RWPE2 (cell line): ENCODE measurements at places on chromosomes 1 and 21.
A peak's percentile ranks its signal among the peaks of the same experiment; 100 is the strongest.

- DNase-seq = no peak
Measured at GRCh38 chr1:216332003-216332402, 91.2 kb downstream of the USH2A start.

DNA sequence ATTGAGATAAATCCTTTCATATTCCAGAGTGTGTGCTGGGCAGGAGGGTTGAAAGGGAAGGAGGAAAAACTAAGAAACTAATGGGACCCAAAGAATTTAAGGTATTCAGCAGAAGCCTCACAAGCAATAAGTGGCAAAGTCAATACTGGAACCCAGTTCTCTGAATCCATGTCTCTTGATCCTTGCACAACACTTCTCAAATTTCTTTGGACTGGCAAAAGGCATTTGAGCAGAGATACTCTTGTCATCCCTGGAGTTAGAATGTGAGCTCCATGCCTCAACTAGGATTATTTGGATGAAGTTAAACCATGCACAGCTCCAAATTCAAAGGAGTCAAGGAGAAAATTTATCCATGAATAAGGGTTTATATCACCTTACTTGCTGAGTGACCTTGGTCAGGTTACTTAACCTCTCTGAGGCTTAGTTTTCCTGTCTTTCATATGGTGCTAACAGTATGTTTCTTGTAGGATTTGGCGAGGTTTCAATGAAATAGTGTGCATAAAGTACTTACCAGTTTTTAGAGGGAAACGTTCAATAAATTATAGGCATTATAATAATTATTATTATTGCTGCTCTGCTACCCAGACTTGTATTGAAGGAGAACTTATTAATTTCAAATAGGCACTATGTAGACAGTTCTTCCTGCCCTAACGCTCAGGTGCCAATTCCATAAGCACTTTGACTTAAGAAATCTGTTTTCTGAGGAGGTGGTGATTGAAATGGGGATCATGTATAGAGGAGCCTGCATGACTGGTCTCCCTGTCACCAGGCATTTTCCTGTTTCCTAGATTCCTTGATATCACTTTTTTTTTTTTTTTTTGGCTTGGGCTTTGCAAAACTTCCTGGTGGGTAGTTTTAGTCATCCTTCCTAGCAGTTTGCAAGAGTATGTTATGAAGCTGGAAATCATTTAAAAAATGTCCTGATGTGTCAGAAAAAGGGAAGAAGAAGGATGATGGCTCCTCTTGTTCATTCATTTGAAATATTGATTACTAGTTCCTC is 125.0 kb upstream of the JUN start:
- no peak for DNase-seq

GRCh38 chr1:17553975-17554700 is 14.6 kb downstream of the ARHGEF10L start:
- peak; percentile 89 for DNase-seq

DNA sequence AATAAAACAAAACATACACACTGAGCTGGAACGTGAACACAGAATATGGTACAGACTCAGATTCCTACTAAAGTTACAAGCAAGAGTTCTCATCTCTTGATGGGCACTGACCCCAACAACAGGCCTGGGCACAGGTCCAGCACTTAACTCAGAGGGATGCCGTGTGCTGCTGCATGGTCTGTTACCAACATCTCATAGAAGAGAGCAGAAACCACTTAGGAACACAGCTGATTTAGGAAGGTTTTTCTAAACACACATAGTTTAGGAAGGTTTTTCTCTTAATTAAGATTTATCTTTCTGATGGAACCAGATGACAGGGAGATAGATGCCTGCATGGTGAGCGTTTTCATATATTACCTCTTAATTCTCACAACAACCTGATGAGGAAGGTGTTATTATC is 1.5 kb downstream of the GCLM start:
- DNase-seq = no peak

DNA sequence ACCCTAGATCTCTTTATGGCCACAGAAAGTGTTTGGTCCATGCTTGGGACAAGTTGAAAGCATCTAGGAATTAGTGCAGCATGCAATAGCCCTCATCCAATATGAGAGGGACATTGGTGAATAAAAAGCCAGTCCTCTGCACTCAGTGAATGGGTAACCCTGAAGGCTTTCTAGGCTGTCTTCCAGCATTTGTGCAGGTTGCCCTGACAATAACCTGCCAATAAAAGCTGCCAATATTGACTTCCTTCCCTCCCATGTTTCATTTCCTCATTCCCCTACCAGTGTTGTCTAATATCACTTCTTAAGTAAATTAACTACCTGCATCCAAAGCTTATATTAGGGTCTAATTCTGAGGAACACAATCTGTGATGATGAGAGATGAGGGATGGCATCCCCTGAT is 563.6 kb upstream of the NEGR1 start:
- DNase-seq = no peak

GRCh38 chr1:45172005-45172404 is 34.4 kb downstream of the ZSWIM5 start:
- no peak for DNase-seq

GRCh38 chr1:234176000-234176399 is 197.3 kb upstream of the COA6 start:
- DNase-seq = no peak

DNA sequence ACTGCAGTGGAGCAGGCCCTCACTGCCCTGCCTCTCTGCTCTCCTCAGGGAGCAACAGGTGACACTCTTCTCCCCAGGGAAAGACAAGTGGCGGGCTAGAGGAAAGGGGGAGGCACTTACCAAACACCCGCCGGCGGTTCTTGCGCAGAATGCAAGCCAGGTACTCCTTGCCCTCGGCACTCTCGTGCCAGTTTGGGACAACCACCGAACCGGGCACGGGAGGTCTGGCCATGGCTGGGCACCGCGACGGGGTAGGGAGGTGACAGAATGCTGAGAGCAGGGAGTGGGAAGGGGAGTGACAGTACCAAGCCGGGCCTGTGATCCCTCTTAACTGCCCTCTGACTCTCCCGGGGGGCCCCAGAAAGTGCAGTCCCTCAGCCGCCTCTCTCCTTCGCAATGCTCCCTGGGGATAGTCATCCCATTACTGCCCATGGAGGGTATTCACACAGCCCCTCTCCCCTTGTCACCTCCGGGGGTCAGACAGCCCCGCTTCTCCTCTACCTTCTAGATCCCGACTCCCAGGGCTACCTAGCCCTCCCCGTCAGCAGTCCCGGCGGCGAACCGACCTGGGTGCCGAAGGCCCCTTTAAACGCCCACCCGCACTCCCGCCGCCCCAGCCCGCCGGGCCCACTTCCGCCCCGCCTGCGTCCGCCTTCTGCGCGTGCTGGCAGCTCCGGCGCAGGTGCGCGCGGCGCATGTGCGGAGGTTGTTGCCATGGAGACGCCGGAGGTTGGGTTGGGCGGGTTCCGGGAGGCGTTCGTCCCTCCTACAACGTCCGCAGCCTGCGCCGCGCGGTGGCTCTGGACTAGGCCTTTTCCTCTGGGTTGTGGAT is at the start of gene CPLANE2:
CPLANE2 (minus strand) TSS at position 673 of the 832 bp plus-strand sequence; CDS start at position 232, 441 bp downstream.
- peak; percentile 93 for DNase-seq

DNA sequence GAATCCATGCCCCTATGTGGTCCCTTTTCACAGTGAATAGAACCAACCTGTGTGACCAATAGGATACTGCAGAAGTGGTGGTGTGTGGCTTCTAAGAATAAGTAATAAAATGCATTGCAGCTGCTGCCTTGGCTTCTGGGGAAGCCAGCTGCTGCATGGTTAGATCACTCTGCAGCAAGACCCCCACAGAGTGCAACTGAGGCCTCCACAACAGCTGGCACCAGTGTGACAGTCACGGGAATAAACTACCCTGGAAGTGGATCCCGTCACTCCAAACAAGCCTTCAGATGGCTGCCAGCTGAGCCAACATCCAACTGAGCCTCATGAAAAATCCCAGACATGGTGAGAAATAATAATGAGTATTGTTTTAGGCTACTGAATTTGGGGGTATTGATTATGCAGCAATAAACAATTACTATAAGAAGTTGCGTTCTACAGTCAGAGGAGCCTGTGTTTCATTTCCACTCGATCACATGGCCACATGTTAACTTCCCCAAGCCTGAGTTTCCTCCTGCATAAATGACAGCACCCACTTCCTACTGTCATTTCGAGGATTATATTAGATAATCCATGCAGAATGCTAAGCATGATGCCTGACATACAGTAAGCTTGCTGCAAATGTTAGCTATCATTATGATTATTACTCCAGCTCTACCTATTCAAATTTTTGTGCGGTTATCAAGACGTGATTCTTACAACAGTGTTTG is 20.8 kb upstream of the COG2 start:
- DNase-seq = no peak

- no peak for DNase-seq
Measured at GRCh38 chr1:23325393-23325792, 18.7 kb downstream of the HNRNPR start.

DNA sequence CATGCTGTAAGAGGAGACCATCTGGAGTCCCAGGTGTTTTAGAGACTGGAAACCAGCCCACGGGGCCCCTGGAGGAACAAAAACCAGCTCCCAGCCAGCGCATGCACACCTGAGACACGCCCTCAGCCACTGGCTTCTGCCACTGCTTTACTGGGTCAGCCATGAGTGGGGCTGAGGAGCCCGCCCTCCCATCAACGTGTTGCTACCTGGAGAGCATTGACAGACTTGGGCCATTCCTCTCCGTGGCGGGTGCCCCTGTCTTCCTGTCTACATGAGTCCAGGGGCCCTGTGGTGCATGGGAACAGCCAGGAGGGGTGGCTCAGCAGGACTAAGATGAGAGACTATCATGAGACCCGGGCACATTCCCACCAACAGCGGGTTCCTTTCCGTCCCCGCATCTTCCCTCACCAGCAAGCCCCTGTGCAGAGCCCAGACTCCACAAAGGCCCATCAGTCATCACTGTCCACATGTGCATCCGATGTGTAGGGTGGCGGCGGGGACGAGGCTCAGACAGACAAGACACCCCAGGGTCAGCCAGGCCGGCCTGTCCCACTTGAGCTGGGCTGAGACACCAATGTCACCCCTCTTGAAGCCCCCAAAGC is 45.4 kb upstream of the POFUT2 start:
- DNase-seq = peak; percentile 60

DNA sequence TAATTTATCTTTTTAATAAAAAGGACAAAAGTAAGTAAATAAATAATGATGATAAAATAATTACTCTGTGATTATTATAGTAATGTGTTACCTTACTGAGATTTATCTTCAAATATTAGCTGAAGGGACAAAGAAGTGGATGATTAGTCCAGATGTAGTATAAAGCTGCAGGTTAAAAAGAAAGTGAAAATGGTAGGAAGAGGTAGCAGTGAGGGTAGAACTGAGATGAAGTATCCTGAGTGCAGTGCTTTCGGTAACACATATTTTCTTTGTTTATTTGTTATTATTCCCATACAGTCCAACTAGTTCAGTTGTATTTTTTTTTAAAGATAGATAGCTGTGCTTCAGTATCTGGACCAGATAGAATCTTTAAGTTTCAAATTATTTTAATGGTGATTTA is 1203.5 kb downstream of the NCAM2 start:
- DNase-seq = no peak

- DNase-seq = no peak
Measured at GRCh38 chr21:17819877-17820229, 697 bp upstream of the C21orf91 start.

GRCh38 chr21:35070436-35070835 is 21.3 kb upstream of the RUNX1 start:
- no peak for DNase-seq

GRCh38 chr1:2583331-2583791 is 3.2 kb upstream of the PRXL2B start:
- no peak for DNase-seq

DNA sequence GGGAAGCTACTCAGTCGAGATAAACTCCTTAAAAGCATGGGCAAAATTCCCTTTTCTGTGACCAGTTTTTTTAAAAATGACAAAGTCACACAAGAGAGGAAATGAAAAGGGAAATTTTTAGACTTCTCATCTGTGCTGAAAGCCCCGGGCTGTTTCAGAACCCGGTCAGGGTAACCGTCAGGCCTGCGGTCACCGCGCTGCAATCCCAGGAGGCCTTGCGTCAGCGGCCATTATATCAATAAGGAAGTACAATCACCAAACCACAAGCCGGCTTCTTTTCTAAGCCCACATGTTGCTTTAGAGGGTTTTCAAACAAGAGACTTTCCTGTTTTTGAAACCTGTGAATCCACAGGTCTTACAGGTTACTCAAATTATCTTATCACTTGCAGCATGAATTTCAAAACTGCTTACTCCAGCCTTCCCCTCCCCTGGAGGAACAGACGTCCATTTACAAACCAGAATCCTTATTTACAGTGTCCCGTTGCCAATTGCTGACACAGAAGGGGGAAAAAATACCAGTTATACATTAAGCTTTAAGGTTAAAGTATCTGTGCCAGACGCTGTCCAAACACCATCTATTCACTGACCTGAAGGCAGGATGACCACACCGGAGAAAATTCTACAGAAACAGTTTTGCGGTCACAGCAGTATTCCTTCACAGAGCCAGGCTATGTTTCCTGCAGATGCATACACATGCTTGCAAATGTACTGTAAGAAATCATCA is 165.3 kb downstream of the TOMM20 start:
- DNase-seq = no peak

DNA sequence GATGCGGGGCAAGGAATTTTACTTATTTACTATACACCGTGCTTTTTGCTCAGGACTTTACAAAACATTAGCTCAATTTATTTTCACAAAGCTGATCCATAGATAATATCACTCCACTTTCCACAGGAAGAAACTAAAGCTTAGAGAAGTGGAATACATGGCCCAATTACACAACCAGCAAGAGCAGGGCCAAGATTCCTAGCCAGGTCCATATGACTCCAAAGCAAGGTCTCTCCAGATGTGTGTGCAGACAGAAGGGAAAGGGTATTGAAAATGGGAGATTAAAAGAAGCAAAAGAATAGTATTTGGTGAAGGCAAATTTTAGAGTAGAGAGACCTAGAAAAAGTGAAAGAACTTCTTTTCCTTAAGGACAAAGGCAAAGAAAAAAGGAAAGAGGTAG is 30.4 kb downstream of the RGS8 start:
- DNase-seq = no peak

- no peak for DNase-seq
Measured at GRCh38 chr21:17818186-17819113, 706 bp downstream of the C21orf91 start.

DNA sequence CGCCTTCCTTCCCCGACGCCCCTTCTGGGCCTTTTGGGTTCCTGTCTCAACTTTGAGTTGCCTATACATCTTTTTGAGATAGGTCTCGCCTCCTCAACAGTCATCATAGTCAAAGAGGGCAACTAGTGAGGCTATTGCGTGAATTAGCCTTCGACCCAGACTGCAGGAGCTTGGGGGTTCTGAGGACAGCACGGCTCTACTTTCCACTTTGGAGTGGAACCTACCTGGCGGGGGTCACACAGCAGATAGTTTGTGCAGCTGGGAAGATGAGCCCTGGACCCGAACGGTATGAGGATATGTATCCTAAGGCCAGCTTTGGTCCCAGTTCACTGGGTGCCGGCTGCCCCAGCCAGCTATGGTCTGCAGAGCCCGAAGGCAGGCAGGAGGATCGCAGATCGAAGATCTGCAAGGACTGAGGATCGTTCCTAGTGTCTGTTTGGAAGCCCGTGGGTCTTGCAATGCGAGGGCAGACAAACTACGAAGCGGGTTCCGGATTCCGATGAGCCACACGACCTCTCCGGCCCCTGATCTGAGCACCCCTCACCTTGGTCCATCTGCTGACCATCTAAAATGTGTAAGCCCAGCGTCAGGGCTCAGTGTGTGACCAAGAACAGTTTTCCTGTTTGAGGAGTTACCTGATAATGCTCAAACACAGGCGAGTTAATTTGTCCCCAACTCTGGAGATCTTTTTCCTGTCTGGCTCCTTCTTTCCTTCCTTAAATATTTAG is 8.1 kb downstream of the FOXD2 start:
- no peak for DNase-seq
